ENCODE measurements at places on chromosomes 16 and 17.

- DNase-seq, result no peak
Observed at GRCh38 chr17:52233176-52233575, 74.7 kb upstream of the CA10 start.

GRCh38 chr16:81293909-81294802 lies 20.6 kb upstream of the GAN start:
- DNase-seq, result no peak

GRCh38 chr17:80930335-80931279 lies 61.0 kb upstream of the CHMP6 start:
- no peak for DNase-seq

GRCh38 chr17:69605571-69605970 lies 191.1 kb downstream of the MAP2K6 start:
- no peak for DNase-seq

GRCh38 chr16:67254801-67255552 lies 6.2 kb downstream of the SLC9A5 start:
- no peak for DNase-seq

GRCh38 chr17:17846645-17847044 lies 9.9 kb upstream of the SREBF1 start:
- DNase-seq, result no peak

GRCh38 chr17:35433075-35433894 lies 985 bp upstream of the SLFN12 start:
- DNase-seq, result peak; percentile 100

GRCh38 chr16:30740364-30741251 lies 7.6 kb upstream of the PHKG2 start:
- DNase-seq, result peak; percentile 21

DNA sequence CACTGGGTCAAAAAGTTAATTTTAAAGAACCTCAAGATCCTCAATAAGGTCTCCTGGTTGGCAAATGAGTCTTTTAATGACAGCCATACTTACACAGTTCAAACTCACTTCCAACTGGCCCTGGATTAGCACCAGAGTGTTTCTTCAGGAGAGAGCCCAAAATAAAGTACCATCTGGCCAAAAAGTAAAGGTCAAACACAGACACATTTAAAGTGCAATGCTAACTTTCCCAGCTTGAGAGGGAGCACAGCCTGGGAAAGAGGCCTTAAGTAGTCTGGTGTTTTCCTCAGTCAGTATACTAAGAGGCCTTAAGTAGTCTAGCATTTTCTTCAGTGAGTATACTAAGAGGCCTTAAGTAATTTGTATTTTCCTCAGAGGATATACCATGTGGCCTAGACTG lies 46.6 kb upstream of the ERN1 start:
- no peak for DNase-seq

DNA sequence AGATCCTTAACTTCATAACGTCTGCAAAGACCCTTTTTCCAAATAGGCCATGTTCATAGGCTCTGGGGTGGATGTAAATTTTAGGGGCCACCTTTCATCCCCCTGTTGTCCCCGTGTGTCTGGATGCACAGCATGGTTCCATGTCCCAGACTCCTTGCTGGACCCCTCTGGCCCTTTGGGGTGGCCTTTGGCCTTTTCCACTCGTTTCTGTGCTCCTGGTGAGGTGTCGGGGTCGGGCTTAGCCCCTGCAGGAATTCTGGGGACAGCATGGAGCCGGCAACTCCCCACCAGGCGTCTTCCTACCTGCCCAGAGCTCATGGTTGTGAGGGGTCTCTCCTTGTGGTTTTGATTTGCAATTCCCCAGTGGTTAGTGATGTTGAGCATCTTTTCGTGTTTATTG lies 183.5 kb downstream of the SEC14L1 start:
- no peak for DNase-seq

- peak; percentile 17 for DNase-seq
Observed at GRCh38 chr16:84044118-84044488, 1.5 kb upstream of the SLC38A8 start.

GRCh38 chr16:5027086-5027485 lies 6.6 kb downstream of the NAGPA start:
- no peak for DNase-seq

DNA sequence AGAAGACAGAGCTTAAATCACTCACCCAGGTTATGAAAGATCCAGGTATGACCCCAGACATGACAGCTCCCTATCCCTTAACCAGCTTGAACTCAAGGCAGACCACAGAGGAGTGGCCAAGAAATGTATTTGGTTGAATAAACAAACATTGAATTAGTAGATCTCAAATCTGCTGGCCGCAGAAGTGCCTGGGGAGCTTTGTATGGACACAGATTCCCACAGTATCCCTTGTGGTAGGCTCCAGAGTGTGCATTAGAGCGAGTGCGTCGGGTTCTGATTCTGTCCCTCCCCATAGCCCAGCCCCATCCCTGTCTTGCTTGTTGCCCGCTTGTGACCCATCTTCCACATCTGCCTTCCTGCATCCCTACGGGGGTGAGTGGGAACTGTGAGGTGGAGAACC lies 118.8 kb upstream of the FOXF1 start:
- no peak for DNase-seq

DNA sequence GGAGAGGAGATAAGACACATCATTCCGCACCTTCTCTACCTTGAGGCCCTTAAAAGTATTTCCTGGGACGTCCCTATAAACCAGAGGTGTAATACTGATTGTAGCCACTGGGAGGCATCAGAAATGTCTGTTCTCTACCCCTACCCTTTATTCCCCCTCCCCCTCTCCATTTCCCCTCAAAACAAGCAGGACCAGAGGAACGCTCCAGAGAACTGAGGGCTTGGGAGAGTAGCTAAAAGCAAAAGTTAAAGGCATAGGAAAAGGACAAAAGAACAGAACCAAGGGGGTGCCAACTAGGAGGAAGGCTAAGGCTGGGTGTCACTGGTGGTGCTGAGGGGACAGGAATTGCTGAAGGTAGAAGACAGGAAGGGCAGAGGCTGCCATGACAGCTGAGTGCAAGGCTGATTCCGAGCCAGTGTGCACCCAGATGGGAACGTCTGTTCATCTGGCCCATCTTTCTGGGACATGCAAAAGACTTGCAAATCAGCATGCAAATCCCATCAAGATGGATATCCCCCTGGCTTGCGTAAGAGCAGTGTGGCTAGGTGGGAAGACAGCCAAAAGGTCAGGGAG lies 6.7 kb downstream of the CAMTA2 start:
- DNase-seq, result peak; percentile 50

DNA sequence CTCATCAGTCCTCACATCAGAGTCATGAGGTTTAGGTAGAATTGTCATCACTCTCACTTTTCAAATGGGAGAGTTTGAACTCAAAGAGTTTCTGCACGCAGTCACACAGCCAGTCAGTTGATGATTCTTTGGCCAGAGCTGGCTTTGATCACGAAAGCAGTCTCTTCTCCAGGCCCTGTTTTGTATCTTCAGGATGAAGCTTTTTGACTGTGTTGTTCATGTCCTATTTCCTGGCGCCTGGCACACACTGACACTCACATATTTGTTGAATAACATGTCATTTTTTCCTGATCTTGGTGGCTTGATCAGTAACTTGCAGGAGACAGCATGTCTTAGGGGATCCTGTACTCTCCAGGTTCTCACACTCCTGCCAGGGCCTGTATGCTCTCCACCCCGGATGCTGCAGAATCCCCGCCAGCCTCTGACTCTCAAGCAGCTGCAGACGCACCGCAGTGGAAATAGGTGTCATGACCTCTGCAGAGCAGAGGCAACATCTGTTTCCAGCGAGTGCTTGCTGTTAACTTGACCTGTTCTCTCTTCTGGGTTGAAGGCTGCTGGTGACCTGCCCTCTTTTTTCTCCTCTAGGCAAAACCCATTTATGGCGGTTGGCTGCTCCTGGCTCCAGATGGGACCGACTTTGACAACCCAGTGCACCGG lies 33.0 kb downstream of the MPRIP start:
- DNase-seq, result peak; percentile 44

GRCh38 chr16:4208341-4208751 lies 33.5 kb downstream of the SRL start:
- DNase-seq, result no peak

- DNase-seq, result no peak
Observed at GRCh38 chr17:61317779-61318178, 81.9 kb upstream of the TBX2 start.

- no peak for DNase-seq
Observed at GRCh38 chr17:74736513-74737298, at the start of gene RAB37. RAB37 (plus strand) TSS chr17:74737256; CDS start chr17:74737273, 17 bp downstream.

GRCh38 chr16:1366712-1367299 lies 15.1 kb downstream of the GNPTG start:
- DNase-seq, result no peak

- no peak for DNase-seq
Observed at GRCh38 chr17:32794533-32795246, 82.2 kb downstream of the MYO1D start.

- DNase-seq, result no peak
Observed at GRCh38 chr17:44847586-44847985, at the start of gene HIGD1B. HIGD1B (plus strand) TSS chr17:44847883; CDS start chr17:44848153, 270 bp downstream.

DNA sequence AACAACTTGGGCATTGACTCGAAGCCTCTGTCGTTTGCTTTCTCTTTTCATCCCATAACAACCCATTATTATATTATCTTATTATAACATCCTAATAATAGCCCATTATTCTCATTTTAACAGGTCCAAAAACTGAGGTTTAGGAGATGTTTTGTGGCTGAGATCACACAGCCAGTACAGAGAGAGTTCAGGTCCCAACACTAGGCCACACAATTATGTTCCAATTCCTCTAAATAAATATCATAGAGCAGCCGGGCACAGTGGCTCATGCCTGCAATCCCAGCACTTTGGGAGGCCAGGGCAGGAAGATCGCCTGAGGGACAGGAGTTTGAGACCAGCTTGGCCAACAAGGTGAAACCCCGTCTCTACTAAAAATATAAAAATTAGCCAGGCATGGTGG lies 40.3 kb upstream of the KIFC3 start:
- no peak for DNase-seq

- DNase-seq, result no peak
Observed at GRCh38 chr16:3625911-3626732, 14.7 kb upstream of the SLX4 start.

- DNase-seq, result no peak
Observed at GRCh38 chr16:74874123-74874522, 99.5 kb upstream of the FA2H start.

DNA sequence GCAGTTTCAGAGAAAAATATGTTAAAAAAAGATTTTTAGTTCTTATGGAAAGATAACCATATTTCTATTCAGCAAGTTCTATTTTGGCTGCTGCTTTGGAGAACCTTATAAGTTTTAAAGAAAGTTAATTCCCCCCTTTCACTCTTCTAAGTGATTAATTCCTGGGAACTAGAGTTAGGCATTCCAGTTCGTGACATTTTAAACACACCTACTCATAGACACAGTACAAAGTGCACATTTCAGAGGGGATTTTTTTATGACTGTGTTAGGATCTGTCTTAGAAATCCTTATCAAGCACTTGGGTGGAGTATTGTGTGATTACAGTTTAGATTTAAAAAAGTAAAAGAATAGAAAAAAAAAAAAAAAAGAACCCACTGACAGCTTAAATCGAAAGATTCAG lies 3.5 kb upstream of the CDH11 start:
- peak; percentile 30 for DNase-seq

GRCh38 chr16:4604401-4604800 lies 10.3 kb downstream of the UBALD1 start:
- DNase-seq, result no peak

GRCh38 chr16:58037365-58038057 lies 12.0 kb downstream of the MMP15 start:
- no peak for DNase-seq

DNA sequence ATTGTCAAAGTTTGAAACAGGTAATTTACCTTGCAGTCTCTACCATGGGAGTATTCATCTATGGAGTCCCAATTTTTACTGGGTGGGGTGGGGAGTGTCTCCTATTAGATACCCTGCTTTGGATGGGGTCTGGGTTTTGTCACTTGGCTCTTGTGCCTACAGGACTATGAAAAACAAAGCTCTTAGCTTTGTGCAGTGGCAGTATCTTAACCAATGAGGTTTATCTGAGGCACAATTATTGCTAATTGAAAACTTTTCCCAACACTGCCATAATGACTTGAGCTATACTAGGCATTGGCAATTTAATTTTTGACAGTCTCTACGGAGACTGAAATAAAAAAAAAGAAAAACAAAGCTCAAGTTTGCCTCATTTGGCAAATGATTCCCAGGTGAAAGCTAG lies 3.8 kb upstream of the ZFP90 start:
- no peak for DNase-seq

DNA sequence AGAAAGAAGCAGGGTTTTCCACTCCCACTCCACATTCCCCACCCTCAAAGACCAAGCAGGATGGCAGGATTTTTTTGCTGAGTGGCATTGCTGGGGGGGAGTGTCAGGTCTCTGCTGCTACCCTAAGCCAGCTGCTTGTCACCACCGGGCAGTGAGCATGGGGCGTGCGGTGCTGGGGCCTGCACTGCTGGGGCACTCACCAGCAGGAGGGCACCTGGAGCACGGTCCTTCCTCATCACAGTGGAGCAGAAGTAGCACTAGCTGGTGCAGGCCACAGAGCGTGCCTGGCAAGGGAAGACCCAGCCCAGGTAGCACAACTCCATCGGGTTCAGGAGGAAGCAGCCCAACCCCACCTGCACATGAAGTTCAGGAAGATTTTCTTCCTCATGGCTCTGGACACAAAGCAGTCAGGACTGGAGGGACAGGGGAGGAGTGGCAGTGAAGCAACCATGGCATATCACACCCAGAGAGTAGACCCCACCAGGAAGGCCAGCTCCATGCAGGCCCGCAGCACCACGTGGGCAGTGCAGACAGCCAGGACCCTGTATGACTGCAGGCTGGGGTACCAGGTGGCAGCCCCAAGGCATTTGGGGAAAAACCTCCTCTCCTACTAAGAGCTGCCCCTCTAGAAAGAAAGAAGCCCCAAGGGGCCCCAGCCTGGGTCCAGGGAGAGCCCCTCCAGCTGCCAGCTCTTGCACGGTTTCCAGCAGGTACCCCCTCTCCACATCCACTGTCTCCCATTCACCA lies 16.7 kb upstream of the MYO18A start:
- DNase-seq, result no peak

DNA sequence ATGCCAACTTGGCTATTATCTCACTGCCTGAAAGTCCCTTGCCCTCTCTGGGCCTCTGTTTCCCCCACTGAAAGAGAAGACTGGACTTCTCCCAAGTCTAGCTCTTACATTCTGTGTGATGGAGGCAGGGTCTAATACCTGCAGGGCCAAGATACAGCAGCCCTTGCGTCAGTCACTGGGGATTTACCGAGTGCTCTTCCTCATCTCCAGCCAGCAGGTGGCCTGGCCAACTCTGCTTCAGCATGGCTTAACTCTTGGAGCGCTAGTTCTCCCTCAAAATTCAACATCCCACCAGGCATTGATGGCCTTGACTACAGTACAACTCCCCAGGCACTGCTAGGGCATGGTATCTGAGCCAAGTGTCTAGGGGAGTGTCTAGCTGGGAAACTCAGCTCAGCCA lies 19.9 kb upstream of the MTMR4 start:
- DNase-seq, result no peak

DNA sequence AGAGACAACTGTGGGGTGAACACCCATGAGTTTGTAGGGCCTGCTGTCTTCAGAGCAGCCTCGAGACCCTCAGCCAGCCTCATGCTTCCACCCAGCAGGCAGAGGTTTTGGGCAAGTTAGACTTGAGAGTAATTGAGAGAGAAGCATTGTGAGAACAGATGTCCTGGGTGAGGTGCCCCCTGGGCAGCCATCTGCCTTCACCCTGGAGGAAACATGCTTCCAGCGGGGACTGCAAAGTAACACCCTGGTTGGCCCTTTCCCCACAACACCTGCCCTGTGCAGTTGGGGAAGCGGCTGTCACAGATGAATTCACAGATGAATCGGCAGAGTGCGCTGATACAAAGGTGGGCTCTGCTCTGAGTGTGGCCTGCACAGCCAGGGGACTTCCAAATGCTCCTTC lies 23.4 kb downstream of the ATPAF2 start:
- no peak for DNase-seq

Data from fibroblast of skin of abdomen (primary cell).